ENCODE measurements at places on chromosomes 11 and 22. TPM values are rescaled to one million over a fixed set of nuclear protein-coding genes. Genes with fewer than 3 reads are reported as not detected.

Gene SERPING1
- total RNA-seq = 0.43 TPM

Gene KCNK4
- total RNA-seq = 0.34 TPM

- H3K4me1 ChIP-seq = no peaks in the 10 kb centered on the region
- peaks cover 9% of the 10 kb centered on the region for H3K36me3 ChIP-seq
- H3K27me3 ChIP-seq = no peaks in the 10 kb centered on the region
- no peak overlapping the region for H3K27ac ChIP-seq
- H3K4me3 ChIP-seq = no peak overlapping the region
These were observed 11.0 kb upstream of the MUC5B start for GRCh38 chr11:1211838-1212237.

- no peak for DNase-seq
- H3K36me3 ChIP-seq = peaks cover 4% of the 10 kb centered on the region
- no peak overlapping the region for H3K27ac ChIP-seq
- H3K4me1 ChIP-seq = peaks cover 37% of the 10 kb centered on the region
- H3K27me3 ChIP-seq = no peaks in the 10 kb centered on the region
These were observed 6.8 kb downstream of the MAFF start for GRCh38 chr22:38208551-38208968.

GRCh38 chr22:16806401-16806800 lies 18.8 kb downstream of the XKR3 start:
- H3K27ac ChIP-seq = no peak overlapping the region
- no peak overlapping the region for H3K4me3 ChIP-seq
- H3K36me3 ChIP-seq = no peaks in the 10 kb centered on the region
- H3K4me1 ChIP-seq = no peaks in the 10 kb centered on the region

GRCh38 chr22:30637701-30638114 lies 2.1 kb downstream of the SLC35E4 start:
- no peaks in the 10 kb centered on the region for H3K27me3 ChIP-seq
- peaks cover 22% of the 10 kb centered on the region for H3K4me1 ChIP-seq
- H3K4me3 ChIP-seq = peak overlapping the region; percentile 81
- H3K36me3 ChIP-seq = peaks cover 8% of the 10 kb centered on the region
- H3K27ac ChIP-seq = no peak overlapping the region
- no peak for DNase-seq
